ENCODE measurements at places on chromosomes 11 and 22.

DNA sequence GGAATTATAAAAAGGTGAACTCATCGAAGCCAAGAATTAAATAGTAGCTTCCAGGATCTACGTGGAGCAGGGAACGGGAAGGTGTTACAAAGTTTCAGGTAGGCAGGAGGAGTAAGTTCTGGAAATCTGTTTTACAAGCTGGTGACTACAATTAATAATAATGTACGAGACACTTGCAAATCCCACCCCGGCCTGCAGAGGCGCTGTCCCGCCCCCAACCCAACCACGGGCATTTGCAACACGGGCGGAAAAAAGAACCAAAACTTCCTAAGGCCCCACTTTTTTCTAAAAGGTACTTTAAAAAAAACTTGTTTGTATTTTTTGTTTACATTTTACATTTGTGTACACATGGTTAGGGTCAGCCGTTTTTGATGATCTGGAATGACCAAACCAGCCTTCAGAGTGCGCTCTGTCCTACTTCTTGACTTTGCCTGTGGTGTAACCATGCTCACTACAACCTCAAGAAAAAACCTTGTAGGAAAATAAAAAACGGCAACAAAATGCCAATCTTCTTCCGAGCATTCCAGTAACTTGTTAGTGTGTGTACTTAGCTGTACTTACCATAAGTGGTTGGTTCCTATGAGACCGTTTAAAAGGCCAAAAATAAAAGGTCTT is 449.6 kb upstream of the B3GAT1 start:
- no peak for DNase-seq

DNA sequence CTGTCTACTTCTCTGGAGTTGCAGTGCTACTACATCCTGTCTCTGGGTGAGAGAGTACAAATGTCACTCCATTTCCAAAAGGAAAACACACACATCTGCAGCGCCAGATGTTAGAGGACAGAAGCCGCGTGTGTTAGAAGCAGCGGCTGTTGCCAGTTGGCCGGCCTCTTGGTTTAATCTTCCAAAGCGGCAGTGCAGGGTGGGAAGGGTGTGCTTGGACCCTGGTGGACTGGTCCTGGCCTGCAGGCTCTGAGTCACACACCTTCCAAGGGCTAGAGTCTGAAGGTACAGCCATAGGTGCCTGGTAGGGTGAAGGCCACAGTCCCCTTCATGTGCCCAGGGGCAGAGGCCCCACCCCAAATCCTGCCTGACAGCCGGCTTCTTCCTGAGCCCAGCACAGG is 99.8 kb downstream of the CTTN start:
- DNase-seq, result no peak

- no peak for DNase-seq
These were observed 204.9 kb downstream of the CSNK2A3 start for GRCh38 chr11:11148104-11148509.

- DNase-seq, result no peak
These were observed 1.6 kb downstream of the TSSC4 start for GRCh38 chr11:2402106-2402505.

DNA sequence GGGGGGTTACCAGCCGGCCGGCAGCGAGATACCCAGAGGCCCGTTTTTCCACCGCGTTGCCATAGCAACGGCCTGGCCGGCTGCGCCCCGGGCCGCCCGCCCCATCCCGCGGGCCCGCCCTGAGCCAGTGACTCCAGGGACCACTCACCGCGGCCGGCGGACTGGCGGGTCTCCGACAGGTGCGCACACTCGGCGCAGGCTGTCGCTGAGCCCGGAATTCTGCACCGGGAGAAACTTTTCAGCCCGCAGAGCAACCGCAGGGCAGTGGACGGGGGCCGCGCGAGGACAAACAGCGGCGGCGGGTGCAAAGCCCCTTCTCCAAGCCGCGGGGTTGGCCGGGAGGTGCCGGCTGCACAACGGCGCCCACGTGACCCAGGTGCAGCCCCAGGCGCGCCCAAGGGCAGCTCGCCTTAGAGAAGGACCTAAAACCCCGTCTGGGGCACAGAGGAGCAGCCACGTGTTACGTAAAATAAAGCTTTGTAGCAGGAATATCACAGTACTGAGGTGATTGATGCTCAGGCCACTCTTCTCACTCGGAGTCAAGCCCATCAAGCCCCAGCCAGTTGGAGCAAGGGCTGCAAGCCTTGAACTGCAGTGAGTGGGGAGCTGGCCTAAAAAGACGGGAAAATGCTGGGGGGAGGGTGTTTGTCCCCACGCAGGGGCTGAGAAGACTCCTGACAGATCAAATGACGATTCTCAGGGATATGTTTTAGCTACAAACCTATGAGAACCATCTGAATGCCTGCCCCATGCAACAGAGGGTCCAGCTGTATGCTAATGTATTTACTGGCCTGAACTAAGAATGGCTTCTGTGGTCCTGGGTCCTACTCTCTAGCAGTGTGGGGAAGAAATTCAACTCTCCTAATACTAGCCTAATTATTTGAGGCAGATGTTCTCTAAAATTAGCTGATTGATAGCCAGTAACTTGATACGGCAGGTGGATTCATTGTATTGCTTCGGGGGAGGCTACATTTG is at the start of gene STK33:
TSS of gene STK33 (minus strand) at position 294 of the 975 bp plus-strand sequence. CDS start 119,323 bp downstream, outside the sequence.
- no peak for DNase-seq

DNA sequence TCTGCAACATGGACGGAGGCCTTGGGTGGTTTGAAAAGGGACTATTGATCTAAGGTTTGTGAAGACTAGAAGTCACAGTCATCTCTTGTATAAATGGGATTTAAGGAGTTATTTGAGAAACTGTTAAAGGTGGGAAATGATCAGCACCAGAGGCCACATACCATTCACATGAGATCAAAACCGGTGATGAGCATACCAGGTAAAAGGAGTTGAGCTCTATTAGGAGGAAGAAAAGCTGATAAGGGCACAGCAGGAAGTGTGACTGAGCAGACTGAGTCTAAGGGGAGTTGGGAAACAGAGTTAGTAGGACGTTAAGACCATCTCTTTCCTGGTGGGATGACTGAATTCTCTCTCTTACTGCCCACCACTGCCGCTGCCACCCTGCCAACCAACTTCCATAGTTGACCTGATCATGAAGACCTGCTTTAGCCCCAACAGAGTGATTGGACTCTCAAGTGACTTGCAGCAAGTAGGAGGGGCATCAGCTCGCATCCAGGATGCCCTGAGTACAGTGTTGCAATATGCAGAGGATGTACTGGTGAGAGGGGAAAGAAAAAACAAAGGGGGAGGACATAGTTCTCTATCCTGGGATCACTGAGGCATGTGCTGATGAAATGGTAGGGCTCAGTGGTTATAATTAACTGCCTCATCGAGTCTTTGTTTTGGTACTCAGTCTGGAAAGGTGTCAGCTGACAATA is 7.6 kb downstream of the EIF3F start:
- DNase-seq, result no peak

DNA sequence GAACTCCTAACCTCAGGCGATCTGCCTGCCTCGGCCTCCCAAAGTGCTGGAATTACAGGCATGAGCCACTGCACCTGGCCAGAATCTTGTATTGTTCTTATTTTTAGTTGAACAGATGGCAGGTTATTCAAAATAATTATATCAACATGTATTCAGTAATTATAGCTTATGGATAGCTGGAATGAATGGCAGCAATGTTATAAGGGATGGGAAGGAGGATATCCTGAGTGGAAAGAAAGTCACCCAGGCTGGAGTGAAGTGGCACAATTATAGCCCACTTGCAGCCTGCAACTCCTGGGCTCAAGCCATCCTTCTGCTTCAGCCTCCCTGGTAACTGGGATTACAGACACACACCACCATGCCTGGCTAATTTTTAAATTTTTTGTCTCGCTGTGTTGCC is 88.1 kb downstream of the MED15 start:
- DNase-seq, result no peak

All from central memory CD4-positive, alpha-beta T cell (primary cell).